ENCODE measurements at places on chromosomes 1 and 21.

GRCh38 chr1:17874231-17874630 is 119.1 kb downstream of the ACTL8 start:
- peak; percentile 95 for DNase-seq

DNA sequence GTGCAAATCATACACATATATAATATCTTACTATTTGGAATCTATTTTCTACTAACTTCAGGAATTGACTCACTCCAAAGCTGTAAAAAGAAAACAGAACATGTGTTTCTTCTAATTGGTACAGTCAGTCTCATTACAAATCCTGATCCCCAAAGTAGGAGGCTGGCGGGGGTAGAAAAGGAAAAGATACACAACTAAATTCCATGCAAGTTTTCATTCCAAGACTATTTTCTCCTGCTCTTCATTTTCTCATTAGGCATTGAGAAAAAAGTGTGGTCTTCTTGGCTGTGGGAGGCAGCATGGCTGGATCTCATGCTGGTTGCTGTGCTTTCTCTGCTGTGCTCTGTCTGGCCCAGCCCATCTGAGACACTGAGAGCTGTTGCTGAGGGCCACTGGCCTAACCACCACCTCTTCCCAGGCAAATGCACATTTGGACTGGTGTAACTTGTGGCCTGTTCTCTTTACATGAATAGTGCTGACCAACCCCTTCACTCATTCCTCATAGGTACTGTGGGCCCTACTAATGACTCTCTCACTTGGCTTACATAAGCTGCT is 1107.5 kb upstream of the B3GALT2 start:
- DNase-seq, result no peak

DNA sequence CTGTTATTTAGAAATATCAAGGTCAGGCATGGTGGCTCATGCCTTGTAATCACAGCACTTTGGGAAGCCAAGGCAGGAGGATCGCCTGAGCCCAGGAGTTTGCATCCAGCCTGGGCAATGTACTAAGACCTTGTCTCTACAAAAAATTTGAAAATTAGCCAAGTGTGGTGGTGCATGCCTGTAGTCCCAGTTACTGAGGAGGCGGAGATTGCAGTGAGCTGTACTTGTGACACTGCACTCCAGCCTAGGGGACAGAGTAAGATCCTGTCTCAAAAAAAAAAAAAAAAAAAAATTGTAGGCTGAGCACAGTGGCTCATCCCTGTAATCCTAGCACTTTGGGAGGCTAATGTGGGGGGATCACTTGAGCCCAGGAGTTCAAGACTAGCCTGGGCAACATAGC is 45.3 kb downstream of the PIK3CD start:
- no peak for DNase-seq

GRCh38 chr1:64318428-64318827 is 115.0 kb downstream of the UBE2U start:
- DNase-seq, result no peak

DNA sequence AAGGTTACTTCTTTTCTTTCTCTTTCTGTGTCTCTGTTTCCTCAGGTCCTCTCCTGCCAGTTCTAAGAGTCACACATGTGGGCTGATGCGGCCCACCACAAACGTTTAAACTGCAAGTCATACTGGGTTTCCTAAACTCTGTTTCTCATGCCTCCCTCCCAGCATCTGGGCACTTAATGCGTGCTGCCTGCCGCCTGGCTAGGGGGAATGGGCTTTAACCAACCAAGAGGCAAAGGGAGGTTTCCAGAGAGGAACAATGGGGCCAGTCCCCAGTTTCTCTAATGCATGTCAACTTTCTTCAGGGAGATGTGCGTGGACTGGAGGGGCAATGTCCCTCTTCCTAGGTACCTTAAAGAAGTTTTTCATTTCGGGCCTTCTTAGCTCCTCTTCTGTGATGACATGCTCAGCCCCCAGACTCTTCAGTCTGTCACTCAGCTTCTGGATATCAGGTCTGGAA is 19.9 kb upstream of the SRSF4 start:
- DNase-seq, result no peak

DNA sequence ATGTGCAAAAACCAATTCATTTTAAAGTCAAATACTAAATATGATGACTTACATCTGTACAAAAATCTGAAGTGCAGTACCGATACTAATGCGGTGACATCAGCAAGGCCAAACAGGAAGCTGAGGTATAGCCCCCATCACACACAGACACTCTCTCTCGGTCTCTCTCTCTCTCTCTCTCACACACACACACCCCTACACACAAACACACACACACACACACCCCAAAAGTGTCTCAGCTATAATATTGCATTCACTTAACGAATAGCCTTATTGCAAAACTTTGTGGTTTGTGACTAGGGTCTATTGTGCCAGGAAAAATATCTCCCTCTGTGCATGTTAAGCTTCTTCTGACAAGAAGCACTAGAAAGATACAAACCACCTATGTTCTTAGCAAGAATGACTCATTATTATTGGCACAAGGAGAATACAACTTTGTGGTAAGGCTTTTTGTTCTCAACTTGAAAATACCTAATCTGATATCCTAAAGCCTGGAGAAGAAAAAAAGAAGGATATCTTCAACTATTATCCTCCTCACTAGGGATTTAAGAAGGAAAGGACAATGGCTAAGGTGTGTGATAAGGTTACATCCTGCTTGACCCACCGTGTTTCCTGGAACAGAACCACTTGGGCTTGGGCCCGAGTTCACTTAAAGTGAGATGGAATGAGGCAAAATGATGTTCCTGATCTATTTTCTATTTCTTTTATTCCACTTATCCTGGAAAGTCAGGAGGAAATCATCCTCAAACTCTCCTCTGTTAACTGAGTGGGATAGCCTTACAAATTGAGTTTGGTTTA is 107.1 kb downstream of the NIBAN1 start:
- peak; percentile 96 for DNase-seq

GRCh38 chr1:205449254-205449749 is 6.5 kb downstream of the BLACAT1 start:
- DNase-seq, result no peak

DNA sequence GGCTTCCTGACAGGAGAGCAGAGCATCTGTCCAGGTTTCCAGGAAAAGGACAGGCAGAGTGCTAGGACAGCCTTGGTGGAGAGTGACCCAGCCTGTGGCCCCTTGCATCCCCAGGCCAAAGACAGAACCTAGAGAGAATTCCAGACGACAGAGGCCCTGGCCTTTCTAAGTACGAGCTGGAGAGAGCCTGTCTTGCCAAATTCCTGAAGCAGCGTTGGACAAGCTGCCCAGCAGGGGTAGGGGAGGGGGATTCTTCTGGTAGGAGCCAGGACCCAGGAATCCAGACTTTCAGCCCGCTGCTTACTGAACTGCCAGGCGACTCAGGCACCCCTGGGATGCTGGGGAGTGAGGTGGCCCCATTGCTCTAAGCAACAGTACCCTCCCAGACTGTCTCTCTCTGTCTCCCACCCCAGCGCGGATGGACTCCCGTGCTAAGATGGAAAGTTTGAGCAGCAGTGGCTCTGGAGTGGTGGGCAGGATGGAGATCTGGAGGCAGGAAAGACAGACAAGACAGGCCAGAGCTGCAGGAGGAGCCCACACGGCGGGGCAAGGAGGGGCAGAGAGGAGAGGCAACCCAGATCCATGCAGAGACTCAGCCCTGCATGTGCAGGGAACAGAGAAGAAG is 8.8 kb upstream of the PEAR1 start:
- DNase-seq, result no peak

DNA sequence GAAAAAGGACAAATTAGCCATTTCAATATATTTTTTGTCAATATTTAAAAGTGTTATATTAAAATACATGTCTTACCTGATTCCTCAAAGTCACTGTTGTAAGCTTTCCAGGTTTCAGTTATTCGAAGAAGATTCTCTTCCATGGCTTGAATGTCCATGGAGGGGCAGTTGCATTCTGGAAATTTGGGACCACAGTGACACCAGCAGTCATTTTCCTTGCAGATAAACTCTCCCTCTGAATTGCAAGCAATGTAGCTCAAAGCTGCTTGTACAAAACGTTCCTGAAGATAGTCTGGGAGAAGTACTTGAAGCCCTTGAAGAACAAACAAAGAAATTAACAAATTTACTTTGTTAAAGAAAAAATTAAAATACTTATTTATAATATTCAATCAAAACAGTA is 251.7 kb downstream of the BRINP3 start:
- no peak for DNase-seq

DNA sequence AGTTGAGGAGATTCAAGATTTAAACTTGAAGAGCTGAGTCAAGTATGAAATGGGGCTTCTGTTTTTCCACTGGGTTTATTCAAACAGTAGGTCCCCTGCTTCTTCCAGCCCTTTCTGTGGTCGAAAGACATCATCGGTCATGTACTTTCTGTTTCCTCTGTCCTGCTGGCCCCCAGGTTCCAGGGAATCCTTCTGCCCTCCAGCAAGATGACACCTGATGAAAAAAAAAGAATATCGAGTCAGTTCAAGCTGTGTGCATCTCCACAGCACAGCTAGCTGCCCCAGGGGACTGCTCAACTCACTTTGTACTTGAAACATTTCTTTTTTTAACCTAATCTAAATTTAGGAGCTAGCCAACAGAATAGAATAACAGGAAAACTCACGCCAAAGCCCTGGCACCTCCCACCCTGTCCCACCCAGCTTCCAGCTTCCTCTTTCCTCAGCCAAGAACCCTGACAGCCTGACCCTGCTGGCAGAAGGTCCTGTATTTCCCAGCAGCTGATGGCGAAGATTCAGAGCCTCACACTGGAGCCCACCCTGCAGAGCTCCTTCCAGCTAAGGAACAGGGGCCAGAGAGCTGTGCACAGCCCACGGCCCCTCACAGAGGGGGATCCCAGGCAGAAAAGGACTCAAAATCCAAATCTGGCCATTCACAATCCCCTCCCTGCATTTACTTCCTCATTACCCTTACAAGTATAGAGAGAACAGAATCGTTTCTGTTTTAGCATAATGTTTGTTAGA is 176.5 kb downstream of the PSMG1 start:
- DNase-seq, result no peak

DNA sequence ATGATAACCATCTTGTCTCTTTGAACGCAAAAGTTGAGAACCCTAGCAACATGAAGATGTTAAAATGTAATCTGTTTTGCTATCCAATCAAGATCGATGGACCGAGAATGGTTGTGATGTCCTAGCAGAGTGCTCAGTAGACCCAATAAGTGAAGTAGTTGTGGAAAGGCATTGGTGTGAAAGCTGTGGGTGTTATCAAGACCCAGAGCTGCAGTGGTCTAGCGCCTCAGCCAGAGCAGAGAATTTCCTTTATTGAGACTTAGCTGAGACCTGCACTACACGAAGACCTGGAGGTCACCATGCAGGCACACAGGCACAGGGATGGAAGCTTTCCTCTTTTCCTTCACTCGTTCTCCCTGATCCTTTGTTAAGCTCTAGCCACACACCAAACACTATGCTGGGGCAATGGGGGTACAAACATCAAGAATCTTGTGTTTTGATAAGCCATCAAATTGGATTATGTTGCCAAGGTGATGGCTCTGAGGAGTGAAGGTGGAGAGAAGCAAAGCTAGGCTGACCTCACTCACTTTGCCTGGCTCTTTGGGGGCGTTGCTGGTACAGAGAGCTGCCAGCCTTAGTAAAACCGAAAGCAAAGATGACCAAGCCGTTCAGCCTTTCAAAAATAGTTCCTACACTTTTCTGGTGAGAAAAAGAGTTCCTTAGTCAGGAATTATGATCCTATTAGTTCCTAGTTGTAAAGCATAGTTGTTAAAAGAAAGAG is 24.1 kb downstream of the METTL13 start:
- DNase-seq, result no peak

DNA sequence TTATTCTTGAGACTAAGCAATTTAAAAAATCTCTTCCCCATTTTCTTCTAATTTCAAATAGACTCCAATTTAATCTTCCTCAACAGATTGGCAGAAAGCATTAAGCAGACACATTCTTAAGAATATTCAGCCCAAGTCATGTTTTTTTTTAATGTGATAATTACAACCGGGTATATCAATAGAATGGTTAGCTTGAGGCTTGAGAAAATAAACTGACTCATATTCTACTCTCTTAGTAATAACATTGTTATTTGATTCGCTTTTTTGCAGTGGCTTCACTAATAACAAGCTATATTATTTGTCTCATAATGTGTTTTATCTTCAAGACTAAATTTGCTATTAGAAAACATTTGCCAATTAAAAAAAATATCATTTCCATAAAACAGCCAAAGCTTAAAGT is 488.6 kb upstream of the RGS18 start:
- peak; percentile 3 for DNase-seq

All from HCEC 1CT (cell line).